ENCODE measurements at places on chromosomes 5 and 9.

DNA sequence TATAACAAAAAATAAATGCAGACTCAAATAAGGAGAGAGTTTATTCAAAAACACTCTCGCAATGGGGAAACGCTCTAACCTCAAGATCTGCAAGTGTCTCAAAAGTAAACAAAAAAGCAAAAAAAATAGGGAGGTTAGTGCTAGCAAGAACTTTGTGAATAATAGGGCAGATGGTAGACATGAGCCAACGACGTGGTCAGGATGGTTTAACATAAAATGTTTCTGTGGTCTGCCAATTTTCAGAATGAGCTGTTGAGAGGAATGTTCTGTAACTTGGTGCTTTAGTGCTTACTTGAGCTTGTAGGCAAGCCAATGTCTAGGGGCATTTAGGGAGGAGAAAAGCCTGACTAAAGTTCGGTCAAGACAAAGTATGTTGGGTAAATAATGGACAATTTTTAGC, 1813.9 kb upstream of the CDH6 start:
- no peak for DNase-seq

DNA sequence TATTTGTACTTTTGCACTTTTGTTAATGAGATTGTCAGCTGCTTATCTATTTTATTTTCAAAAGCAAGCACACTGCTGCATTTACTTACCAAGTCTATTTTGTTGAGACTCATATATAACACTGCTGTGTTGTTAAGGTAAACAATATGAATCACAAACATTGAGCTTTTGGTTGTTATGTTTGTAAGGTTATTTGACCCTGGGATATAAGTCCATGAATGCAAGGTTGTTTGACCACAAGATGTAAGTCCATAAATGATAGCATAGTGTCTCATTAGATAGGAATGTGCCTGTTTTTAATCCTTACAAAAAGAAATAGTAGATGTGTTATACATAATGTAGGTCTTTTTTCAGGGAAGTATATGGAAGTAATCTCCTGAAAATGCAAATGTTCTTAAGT, 845.9 kb downstream of the CDH9 start:
- no peak for DNase-seq

DNA sequence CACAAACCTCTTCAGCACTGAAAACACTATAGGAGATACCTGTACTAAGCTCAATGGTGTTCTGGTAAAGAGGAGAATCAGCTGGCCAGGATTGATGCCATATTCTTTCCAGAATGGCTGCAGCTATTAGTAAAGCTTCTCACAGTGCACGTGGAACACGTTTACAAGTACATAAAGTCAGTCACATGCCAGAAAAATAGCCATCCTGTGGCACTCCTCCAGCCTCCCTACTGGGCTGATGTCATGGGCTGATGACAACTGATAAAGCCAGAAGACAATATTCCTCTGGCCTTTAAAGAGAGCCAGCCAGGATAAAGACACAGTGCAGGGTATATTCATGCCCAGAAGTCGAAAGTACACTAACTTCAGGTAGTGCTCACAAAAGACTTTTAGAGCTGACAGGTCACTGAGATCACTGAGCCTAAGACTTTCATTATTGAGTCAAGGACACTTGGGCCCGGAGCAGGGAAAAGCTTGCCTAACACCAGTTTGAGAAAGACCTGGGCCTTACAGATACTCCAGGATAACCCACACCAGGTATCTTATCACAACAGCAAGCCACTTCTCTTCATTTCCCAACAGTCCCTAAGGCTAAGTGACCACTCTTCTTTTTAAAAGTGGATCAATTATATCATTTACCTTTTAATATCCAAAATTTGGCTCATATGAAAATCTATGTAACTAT, 29.4 kb downstream of the ABITRAM start:
- DNase-seq = no peak

DNA sequence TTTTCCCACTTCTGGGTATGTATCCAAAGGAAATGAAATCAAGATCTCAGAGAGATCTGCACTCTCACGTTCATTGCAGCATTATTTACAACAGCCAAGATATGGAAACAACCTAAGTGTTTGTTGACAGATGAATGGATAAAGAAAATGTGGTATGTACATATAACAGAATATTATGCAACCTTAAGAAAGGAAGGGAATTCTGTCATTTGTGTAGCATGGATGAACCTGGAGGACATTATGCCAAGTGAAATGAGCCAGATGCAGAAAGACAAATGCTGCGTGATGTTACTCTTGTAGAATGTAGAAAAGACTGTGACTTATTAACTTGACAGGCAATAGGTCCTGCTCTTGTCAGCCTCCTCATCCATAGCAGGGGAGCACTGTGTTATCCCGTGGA, 31.4 kb downstream of the PPARGC1B start:
- DNase-seq = no peak

DNA sequence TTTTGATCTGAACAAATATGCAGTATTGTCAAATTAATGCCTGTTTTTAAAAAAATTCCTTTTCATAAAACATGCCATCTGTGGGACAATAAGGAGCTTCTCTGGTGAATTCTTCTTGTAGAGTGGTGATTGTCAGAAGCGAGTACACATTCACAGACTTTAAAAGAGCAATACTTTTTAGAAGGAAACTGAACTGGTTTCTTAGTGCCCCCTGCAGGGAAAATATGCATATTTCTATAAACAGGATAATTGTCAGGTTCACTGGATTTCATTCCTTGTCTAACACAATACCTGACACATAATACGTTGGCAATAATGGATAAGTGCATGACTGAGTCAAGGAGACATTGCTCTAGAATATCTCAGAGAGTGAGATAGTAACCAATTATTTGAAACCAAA, 133.7 kb downstream of the KIF4B start:
- no peak for DNase-seq

DNA sequence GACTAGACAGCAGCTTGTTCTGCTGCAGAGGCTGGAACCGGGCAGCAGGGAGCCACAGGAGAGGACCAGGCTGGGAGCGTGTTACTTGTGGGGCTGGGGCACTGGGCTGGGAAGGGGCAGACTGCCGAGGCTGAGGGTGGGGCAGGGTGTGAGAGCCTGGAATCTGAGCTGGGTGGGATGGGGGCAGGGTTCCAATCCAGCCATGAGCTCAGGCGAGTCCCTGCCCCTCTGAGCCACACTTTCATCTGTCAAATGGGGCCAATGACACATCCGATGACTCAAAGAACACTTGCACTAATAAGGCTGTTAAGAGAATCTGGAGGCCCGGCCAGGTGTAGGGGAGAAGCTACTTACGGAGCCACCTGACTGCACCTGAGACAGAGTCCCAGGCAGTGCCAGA, 18.7 kb upstream of the WDR38 start:
- DNase-seq = no peak

DNA sequence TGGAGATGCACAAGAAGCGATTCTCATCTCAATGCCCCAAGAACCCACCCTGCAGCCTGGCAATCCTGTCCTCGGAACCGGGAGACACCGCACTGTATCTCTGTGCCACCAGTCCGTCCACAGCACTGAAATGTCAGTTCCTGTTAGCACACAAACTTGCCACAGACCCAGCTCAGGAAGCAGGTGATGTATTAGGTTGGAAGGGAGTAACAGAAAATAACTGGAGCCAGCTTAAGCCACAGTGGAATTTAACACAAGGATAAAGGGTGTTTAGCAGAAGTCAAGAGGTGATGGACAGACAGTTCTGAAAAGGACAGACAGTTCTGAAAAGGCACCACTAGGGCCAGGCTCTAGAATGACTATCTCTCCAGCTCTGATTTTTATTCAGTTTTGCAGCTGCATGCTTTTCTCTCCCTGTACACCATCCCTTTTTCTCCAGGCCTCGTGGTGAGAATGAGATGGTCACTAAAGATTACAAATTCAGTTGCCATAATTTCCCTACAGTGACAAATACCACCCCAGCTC, 114.4 kb downstream of the ANKRD18B start:
- no peak for DNase-seq

GRCh38 chr5:174329738-174330137, 284.2 kb downstream of the NSG2 start:
- no peak for DNase-seq

- no peak for DNase-seq
These were observed 58.8 kb downstream of the SNX30 start for GRCh38 chr9:112809351-112809848.

DNA sequence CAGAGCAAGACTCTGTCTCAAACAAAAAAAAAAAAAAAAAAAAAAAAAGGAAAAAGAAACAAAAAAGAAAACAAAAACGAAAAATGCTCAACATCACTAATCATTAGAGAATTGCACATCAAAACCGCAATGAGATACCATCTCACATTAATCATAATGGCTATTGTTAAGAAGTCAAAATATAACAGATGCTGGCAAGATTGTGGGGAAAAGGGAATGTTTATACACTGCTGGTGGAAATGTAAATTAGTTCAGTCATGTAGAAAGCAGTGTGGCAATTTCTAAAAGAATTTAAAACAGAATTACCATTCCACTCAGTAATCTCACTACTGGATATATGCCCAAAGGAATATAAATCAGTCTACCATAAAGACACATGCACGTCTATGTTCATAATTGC, 50.4 kb upstream of the PRR16 start:
- DNase-seq = no peak

- no peak for DNase-seq
These were observed 34.6 kb upstream of the PTCH1 start for GRCh38 chr9:95551406-95551805.

GRCh38 chr9:97873882-97874281, 20.9 kb downstream of the FOXE1 start:
- no peak for DNase-seq

DNA sequence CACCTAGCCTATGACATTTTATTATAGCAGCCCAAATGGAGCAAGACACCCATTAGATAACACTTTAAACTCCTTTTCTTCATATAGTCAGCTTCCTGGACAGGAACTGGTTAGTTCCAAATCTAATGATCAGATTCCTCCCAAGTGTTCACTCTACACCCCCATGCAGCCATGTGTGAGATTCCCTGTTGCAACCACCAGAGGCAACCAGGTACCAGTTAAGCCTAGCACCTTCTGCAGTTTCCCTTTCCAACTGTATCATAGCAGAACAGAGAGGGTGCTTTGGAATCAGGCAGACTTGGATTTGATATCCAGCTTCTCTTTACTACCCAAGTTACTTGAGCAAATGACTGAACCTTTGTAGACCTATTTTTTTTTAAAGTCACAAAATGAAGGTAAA, 296.6 kb upstream of the PCSK5 start:
- no peak for DNase-seq

- DNase-seq = no peak
These were observed 412.4 kb upstream of the ZNF462 start for GRCh38 chr9:106450549-106450948.

DNA sequence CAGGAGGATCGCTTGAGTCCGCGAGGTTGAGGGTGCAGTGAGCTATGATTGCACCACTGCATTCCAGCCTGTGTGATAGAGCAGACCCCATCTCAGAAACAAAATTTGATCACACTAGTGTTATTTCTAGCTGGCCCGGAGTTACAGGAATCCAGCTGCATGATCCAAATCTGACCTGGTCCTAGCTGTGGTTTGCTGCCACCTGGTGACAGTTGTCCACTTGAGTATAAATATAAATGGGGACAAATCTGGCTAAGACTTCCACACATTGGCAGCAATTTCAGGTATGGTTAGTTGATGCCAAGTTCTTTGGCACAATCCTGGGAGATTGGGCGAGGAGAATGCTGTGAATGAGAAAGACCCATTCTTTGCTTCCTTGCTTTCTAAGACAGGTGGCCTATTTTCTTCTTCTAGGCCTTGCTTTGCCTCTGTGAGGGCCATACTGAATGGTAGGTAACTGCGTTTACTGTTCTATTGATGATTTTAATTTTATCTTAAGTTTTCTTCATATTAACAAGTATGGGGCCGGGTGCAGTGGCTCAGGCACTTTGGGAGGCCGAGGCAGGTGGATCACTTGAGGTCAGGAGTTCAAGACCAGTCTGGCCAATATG, 35.4 kb downstream of the UBE2R2 start:
- DNase-seq = peak; percentile 9

- no peak for DNase-seq
These were observed 227.3 kb upstream of the NMUR2 start for GRCh38 chr5:152632360-152632759.

DNA sequence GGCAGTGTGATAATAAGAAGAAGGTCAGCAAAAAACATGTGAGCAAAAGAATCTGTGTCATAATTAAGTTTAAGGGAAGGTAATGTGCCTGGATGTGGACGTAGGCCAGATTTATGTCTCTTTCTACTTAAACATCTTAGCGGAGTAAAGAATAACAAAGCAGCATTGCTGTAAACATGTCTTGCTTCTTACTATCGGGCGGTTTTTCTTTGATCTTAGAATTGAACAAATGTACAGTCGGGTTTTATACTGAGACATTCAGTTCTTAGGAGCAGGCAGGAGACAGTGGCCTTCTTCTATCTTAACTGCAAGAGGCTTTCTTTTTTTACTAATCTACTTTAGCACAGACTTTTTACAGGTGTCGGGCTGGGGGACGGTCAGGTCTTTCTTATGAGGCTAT, 40.4 kb upstream of the FLT4 start:
- no peak for DNase-seq

DNA sequence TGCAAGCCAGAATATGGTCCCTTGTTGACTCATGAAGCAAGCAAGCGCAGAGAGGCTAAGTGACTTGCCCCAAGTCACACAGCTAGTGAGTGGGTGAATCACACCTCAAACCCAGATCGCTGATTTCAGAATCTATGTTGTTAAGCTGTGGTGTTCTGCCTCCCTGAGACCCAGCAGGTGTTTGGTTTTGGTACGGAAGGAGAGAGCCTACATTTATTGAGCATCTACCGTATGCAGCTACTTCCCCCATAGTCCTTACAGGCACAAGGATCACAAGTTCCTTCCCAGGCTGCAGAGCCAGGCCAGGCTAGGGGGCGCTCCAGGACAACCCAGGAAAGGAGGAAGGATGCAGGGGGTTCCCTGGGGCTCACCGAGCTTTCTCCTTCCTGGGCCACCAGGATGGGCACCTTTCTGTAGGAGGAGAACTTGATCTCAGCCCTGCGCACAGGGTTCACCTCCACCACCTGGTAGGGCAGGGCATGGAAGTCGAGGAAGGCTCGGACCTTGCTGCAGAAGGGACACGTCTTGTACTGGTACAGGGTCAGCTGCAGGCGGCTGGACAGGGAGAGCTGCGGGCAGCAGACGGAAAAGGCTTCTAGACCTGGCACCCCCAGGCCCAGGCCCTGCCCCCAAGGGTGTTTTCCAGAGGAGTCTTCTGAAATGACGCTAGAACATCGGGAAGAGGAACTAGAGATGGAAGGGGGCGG, 2.5 kb downstream of the PTGES2 start:
- DNase-seq = no peak

DNA sequence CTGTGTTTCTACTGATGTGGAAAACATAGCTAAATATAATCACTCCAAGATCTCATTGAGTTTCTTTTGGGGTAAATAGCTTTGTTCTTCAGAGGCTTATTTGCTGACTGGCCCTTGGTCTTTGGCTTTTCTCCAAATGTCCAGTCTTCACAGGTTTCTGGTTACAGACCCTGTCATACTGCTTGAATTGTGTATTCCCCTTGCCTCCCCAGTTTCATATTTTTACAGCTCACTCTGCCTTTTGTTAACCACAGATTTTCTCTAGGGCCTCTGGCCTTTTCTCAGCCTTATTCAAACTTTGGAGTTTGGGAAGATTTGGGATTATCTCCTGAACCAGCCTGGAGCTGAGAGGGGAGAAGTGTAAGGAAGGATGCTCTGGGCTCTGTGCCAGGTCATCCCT, 23.9 kb downstream of the ISOC1 start:
- no peak for DNase-seq

All from stimulated activated CD4-positive, alpha-beta T cell treated with anti-CD3 and anti-CD28 coated beads, Interleukin-15, amount 100 ng/mL, for 1 hour (primary cell).